ENCODE measurements at places on chromosomes 5 and 9.
A peak's percentile ranks its signal among the peaks of the same experiment; 100 is the strongest.

- DNase-seq = peak; percentile 71
Observed at GRCh38 chr9:127968042-127968441, 12.7 kb downstream of the EEIG1 start.

GRCh38 chr5:173591056-173591514 lies 25.4 kb downstream of the BOD1 start:
- DNase-seq = no peak

DNA sequence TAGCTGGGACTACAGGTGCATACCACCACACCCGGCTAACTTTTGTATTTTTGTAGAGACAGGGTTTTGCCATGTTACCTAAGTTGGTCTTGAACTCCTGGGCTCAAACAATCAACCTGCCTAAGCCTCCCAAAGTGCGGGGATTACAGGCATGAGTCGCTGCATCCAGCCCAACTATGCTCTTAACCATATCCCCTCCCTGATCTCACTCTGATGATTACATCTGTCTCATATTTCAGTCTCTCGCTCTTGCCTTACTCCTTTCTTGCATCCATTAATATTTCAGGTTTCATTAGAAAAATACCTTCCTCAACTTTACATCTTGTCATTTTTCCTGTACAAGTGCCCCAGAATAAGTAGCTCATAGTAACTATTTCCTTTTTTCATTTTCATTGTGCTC lies 61.0 kb upstream of the BASP1 start:
- no peak for DNase-seq

GRCh38 chr5:149834246-149834855 lies 104.2 kb downstream of the PPARGC1B start:
- peak; percentile 88 for DNase-seq

GRCh38 chr9:96476591-96476990 lies 26.6 kb downstream of the HABP4 start:
- no peak for DNase-seq

DNA sequence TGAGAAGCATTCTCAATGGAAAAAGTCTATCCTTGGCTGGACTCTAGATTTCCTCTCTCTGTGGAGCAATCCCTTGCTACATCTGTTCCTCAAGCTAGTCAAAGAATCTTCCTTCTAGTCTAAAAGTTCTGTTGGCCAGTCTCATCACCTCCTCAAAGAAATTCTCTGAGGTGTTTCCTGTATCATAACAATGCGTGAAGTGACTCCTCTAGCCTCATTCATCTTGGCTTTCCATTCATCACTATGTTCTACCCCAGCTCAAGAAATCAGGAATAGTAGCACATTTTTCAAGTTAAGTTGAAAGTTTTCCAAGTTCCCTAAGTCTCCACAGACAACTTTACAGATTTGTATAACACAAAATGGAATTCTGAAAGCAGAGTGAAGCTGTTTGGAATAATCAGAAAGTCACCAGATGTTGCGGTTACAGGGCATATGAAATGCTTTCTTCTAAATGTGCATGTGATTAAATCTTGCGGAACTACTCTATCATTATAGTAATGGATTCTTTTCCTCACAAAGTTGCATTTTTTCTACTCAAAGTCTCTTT lies 176.6 kb upstream of the FREM1 start:
- DNase-seq = no peak

DNA sequence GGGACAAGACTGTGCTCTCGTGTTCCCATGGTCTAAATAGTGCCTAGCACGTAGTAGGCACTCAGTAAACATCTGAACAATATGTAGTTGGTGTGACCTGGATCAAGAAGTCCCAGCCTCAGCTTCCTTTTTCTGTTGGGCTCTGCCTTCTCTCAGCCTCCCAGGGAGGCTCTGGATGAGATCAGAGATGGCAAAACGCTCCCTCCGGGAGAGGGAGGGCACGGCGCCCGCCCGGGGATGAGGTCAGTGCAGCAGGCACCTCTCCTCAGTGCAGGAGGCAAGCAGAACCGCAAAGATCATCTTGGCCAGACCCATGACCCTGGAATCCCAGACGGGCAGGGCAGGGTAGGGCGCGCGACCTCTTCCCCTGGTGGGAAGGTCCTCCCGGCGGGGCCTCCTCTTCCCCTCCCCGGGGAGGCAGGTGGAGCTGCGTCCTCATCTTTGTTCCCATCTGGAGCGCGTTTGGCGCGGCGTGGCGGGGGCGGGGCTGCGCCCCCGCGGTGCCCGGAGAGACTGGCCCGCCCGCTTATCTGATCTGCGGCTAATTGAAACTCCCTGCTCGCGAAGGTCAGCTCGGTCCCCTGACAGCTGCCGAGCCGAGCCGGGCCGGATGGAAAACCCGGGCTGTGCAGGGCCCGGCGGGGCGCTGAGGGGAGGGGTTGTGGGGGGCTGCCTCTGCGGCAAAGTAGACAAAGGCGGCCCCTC lies 60.9 kb downstream of the CXXC5 start:
- DNase-seq = no peak

- no peak for DNase-seq
Observed at GRCh38 chr5:9338796-9339195, 207.1 kb downstream of the SEMA5A start.

- no peak for DNase-seq
Observed at GRCh38 chr5:178357121-178357521, 124.5 kb upstream of the PHYKPL start.

DNA sequence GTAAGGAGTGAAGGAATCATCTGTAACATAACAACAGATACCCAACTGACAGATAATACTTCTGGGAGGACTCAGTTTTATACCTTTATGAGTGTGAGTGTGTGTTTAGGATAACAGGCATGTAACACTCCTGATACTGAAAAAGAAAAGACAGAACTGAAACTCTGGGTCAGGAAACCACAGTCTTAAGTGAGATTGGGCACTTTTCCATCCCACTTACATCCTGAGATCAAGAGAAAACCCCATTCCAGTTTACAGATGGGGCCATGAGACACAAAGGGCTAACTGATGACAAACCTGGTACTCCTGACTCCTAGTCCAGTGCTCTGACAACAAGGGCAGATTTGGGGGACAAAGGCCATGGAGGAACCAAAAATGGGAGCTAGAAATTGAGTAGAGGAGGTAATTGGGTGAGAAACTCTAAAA lies 18.0 kb downstream of the IL5 start:
- peak; percentile 63 for DNase-seq

DNA sequence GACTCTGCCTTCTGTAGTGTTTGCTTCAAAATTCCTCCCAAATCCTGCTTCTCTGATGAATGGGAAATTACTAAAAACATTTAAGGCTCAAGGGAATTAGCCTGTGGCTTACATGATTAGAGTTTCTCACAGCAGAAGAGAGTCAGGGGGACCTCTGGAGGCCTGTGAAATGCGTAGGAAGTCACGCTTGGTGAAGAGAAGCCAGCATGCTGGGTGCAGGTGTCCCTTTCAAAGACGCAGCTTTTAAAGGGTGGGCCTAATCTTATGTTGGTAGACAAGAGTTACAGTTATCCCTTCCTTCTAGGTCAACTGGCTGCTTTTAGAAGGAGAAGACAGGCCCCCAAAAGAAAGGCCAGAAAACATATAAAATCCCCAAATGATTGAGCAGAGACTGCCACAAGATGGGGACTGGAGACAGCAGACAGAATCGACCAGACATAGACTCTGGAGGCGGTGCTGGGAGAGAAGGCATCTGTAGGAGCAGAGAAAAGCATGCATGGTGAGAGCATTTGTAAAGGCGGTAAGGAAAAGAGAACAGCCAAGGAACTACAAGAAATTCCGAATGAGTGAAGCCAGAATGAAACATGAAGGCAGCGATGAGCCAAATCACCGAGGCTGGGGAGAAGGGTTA lies 42.3 kb downstream of the B4GALT1 start:
- DNase-seq = no peak

- DNase-seq = no peak
Observed at GRCh38 chr5:40399349-40399748, 280.4 kb upstream of the PTGER4 start.

GRCh38 chr5:171416160-171417049 lies 3.0 kb upstream of the FGF18 start:
- no peak for DNase-seq

GRCh38 chr5:27377626-27378025 lies 339.2 kb upstream of the CDH9 start:
- no peak for DNase-seq

DNA sequence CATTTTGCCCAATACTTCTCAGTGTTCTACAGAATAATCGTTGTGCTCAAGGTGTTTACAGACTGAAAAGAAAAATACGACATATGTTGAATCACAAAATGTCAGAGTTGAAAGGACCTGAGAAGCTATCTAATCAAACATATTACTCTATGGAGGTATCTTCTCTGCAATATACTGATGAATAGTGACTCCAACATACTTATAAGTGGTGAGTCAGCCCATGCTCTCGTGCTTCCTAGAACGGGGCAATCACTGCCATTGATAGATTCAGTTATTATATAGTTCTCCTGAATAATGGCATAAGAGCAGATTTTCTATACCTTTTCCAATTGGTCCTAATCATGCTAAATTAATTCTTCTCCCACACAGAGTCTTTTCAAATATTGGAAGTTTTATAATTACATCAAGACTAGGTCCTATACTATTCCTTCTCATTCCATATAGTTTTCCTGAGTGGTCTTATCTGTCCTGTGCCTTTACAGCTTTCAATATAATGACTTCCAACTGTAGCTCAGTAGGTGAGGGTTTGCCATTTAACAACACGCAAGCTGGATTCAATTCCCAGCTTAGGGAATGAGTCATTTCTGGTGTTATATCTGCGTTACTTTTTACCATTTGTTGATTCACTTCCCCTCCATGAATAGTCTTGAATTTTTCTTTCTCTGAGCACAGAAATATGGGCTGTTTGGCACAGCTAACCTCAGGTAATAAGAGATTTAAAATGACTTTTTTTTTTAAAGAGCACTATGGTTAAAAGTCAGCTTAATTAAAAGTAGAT lies 81.1 kb downstream of the PLK2 start:
- no peak for DNase-seq

- DNase-seq = no peak
Observed at GRCh38 chr5:139301808-139302499, 8.4 kb downstream of the MATR3 start.

DNA sequence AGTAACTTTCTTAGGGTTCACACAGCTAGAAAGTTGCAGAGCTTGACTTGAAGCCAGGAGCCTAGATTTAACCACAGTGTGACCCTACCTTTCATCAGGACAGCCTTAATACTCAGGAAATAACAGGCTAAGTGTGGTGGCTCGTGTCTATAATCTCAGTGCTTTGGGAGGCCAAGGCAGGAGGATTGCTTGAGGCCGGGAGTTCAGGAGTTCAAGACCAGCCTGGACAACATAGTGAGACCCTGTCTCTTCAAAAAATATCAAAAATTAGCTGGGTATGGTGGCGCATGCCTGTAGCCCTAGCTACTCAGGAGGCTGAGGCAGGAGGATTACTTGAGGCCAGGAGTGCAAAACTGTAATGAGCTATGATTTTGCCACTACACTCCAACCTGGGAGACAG lies 681.1 kb downstream of the MAT2B start:
- no peak for DNase-seq

DNA sequence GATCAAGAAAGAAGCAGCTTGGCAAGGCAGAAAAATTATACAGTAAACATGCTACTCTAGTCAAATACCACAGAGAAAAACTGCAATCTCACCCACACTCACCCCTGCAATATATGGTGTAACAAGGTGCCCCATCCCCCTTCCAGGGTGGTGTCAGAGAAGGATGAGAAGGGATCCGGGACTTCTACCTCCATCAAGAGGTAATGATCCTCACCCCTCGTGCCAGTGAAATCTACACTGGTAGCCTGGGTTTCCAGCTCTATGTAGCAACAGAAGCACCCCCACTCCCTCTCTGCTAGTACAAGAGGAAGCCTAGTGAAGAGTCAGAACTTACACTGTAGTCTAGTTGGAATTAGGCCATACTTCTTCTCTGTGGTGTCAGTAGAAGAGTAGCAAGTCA lies 18.9 kb downstream of the SLCO4C1 start:
- DNase-seq = no peak

DNA sequence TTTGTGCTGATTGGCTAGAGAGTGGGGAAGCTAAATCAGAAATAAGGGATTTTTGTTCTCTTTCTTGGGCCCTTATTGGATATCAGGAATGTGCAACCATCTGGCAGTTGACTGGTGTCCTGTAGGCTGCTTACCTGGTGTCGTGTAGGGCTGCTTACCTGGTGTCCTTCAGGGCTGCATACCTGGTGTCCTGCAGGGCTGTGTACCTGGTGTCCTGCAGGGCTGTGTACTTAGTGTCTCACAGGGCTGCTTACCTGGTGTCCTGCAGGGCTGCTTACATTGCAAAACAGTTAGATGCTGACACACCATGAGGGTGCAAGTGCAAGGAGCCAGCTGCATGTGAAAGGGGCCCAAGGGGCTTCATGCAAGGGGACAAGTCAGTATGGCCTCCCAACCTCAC lies 249.3 kb downstream of the ICE1 start:
- DNase-seq = peak; percentile 25

GRCh38 chr5:55897905-55898304 lies 46.7 kb downstream of the IL31RA start:
- DNase-seq = no peak

DNA sequence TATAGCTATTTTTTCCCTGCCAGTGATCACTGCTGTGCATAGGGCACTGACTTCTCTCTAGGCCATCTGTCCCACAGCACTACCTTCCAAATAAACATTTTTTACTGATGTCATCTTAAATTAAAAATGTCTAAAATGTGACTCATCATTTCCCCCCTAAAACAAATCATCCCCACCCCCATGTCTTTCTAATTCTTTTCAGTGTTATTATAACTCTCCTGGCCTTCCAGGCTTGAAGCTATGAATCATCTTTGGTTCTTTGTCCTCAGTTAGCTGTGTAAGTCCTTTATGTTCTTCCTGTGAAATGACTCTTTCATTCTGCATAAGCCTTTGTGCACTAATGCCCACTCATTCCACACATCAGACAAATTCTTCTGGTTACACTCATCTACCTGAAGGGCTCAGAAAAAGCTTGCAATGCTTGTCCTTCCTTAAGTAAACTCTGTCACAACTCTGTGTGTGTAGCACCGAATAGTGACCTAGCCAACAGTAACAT lies 78.1 kb downstream of the CFAP95 start:
- DNase-seq = no peak

- DNase-seq = peak; percentile 87
Observed at GRCh38 chr5:135462304-135462703, 10.2 kb upstream of the TIFAB start.

All from activated CD4-positive, alpha-beta T cell treated with anti-CD3 and anti-CD28 coated beads, Interleukin-2, amount 10 ng/mL, durations not matched to agents 24 days and 14 days (primary cell).